Muscle of back (tissue), 13 donors: ENCODE measurements at places on chromosomes 16 and 17.

- DNase-seq, result peak; percentile 86
Measured at GRCh38 chr16:27286451-27286850, 17.9 kb upstream of the NSMCE1 start.

DNA sequence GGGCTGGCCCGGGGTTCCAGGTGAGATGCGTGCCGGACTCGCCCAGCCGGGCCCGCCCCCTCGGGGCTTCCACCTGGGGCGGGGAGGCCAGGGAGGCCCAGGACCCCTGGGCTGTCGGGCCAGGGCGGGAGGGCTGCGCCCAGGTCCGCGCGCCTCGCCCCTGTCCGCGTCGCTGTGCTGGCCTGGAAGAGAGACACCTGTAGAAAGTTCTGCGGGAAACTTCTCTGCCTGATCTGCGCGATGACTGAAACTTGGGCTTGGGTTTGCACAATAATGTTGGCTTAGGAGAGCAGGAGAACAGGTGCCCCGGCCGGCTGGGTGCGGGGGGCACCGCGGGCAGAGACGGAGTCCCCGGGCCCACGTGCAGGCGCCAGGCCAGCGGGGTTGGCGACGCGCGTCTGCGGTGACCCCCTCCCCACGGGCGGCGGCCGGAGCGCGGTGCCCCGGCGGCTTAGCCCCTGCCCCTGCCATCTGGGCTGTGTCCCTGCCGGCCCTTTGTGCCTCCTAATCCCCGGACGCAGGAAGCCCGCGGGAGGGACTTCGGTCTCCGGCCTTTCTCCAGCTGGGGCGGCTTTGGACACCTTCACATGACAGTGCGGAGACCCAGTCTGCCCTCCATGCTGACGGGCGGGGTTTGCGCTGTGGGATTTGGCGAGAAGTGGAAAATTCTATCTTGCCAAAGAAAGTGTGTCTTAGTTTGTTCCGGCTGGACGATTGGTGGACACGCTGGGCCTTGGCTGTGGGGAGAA lies 483 bp downstream of the LLGL2 start:
- DNase-seq, result no peak

DNA sequence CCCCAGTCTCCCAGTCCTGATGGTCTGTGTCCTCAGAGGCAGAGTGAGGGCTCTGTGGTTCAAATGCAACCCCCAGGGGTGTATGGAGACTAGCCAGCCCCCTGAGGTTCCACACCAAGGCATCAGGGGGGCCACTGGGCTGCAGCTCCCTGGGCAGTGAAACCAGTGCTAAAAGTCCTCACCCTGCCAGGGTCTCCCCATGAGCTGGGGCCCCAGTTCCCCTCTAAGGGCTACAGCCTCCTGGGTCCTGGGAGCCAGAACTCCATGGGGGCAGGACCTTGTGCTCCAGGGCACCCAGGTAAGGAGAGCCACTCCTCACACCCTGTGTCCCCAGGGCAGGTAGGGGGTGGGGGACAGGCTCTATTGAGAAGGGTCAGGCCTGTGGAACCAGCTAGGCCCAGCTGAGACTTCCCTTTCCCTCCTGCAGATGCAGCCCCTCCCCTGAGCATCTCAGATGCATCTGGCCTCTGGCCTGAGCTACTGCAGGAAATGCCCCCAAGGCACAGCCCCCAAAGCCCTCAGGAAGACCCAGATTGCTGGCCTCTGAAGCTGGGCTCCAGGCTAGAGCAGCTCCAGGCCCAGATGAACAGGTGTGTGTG lies 6.4 kb upstream of the DCAF7 start:
- no peak for DNase-seq

DNA sequence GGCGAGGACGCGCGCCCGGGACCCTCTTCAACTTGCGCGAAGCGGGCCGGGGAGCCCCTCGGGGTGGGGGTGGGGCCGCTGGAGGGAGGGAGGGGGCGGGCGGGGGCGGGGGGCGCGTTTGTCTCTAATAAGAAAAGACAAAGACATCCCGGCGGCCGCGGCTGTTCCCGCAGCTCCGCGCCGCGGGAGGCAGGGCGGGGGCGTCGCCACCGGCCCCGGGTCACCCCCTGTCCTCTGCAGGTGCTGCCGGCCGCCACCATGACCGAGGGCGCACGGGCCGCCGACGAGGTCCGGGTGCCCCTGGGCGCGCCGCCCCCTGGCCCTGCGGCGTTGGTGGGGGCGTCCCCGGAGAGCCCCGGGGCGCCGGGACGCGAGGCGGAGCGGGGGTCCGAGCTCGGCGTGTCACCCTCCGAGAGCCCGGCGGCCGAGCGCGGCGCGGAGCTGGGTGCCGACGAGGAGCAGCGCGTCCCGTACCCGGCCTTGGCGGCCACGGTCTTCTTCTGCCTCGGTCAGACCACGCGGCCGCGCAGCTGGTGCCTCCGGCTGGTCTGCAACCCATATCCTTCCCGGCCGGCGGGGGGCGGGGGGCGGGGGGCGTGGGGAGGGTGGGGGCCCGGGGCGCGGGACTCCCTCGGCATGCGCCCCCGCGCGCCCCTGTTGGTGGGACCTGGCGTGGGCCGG lies 714 bp downstream of the CACNA1H start:
- no peak for DNase-seq

DNA sequence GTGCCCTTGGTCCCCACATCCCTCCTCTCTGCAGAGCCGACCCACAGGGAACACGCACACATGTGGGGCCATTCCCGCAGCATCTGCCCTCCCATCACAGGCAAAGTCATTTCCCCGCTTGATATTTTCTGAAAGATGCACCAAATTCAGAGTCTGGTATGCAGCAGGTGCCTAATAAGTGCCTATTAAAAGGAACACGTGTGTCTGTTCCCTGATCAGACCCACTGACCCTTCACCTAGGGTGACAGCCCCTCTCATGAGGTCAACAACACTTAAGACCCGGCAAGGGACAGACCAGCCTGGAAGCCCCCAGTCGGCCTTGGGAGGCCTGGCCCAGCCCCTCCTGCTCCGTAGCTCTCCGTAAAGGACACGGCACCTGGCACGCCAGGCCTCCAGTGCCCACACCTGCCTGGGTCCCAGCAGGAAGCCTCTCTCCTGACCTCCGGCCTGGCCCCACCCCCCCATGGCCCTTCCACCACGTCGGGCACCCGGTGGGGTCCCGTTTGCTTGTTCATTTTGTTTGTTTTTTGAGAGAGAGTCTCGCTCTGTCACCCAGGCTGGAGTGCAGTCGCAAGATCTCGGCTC lies 20.0 kb downstream of the UNKL start:
- no peak for DNase-seq

GRCh38 chr17:68565661-68566441 lies 35.3 kb downstream of the FAM20A start:
- DNase-seq, result no peak

- DNase-seq, result no peak
Measured at GRCh38 chr17:57117798-57118197, 32.8 kb downstream of the AKAP1 start.

- DNase-seq, result no peak
Measured at GRCh38 chr16:84115919-84116719, 623 bp downstream of the MBTPS1 start.

GRCh38 chr17:41664587-41665565 lies 23.8 kb upstream of the EIF1 start:
- DNase-seq, result no peak

- DNase-seq, result no peak
Measured at GRCh38 chr17:27989046-27989445, 53.4 kb upstream of the NLK start.

GRCh38 chr17:2701996-2702741 lies 9.4 kb downstream of the CLUH start:
- DNase-seq, result no peak

DNA sequence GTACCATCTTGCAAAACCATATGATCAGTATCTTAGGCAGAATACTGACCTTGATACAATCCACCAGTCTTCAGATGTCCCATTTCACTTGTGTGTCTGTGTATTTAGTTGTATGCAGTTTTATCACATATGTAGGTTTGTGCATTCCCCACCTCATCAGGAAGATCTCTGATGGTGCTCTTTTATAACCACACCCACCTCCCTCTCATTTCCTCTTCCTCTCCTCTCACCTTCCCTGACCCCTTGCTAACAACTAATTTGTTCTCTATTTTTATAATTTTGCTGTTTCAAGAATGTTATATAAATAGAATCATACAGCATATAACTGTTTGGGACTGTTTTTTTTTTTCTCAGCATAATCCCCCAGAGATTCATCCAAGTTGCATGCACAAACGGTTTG lies 52.0 kb upstream of the ACSM2B start:
- DNase-seq, result no peak

DNA sequence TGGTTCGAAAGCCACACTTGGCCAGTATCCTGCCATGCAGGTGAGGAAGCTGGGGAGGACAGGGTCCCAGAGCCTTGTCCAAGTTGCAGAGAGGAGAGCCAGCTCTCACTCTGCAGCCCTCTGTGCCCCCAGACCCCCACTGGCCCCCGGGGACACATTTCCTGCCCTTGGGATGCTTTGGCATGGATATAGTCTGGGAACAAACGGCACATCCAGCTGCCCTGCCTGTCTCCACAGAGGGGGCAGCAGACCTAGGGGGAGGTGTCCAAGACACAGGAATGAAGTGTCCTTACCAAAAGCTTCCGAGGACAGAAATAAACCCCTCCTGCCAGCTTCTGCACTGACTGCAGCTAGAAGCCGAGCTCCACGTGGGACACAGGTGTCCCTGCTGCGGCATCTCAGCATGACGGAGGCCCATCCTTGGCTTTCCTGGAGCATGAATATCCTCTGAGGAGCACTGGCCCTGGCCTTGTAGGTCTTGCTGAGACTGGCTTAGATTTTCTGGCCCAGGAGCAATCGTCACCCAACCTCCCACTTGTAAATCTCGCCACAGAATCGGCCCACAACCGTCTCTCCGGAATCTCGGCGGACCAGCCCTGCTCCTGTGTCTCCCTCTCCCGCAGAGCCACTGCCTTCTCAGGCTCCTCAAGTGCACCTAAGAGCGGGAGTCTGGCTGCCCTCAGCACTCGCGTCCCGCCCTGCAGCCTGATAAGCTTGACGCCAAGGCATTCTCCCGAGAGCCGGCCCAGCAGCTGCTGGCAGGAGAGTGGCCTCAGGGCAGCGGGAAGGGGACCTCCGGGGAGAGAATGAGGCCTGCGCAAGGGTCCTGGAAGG lies 1.1 kb upstream of the CAPN15 start:
- DNase-seq, result no peak

DNA sequence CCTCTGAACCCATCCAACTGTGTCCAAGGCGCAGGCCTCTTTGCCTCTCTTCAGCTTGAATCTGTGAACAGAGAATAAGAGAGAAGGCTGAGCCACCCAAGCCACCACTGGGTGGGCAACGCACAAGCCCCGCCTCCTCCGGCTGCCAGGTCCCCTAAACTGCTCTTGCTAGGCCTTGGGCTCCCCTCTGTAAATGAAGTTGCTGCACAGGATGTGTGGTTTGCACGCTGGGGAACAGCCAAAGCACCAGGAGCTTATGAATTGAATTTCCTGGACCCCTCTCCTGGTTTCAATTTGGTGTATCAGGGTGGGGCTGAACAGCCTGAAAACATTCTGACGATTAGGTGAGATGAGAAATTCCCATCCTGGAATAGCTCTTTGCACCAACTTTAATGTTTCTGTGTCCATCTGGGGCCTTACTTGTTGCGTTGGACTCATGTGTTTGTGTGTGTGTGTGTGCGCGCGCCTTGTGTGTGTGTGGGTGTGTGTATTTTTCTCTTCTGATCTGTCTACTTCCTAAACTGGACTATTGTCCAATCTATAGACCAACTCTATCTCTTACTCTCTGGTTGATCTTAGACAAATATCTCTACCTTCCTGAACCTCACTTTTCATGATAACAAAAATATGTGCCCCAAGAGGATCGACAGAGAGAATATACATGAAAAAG lies 2.3 kb downstream of the CCL1 start:
- DNase-seq, result no peak

DNA sequence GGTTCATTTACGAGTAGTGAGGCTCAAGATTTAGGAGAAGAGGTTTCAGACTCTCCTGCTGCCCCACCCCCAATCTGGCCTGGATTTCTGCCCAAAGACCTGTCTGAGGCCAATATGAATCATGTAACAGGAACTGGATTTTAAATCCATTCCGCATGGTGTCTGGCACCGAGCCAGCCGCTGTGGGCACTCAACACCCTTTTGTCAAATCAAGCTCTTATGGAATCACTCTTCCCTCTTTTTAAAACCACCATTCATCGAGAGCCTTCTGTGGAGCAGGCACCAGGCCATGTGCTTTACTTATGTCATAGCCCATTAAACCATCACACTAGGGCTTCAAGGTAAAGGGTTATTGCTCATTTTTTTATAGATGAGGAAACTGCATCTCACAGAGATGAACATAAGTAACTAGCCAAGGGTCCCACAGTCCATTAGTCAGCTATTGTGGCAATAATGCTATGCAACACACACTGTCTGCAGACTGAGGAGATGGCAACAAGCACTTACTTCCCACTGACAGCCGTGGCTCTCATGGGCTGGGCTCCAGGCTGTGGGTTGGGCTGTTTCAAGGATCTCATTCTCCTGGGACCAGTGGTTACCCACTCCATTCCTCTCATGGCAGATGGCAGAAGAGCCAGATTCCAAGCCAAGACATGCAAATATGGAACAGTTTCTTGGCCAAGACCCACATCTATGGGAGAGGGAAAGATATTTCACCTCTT lies 93.6 kb downstream of the WSCD1 start:
- no peak for DNase-seq

DNA sequence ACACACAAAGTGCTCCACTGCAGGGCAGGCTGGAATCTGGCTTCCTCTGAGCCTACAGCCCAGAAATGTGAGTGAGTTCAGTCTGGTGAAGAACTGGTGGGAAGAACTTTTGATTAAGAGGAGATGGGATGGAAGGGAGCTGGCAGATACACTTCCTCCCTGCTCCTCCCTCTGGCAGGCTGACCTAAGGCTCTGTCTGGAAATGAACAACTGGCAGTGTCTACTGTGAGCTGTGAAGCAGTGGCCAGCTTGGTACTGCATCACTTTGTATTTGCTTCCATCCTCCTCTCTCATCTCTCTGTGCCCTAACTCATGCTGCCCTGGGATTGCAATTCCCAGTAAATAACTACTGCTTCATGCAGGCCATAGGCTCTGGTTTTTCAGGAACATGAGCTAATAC lies 45.6 kb downstream of the MAF start:
- DNase-seq, result no peak

GRCh38 chr17:40821536-40821935 lies 878 bp downstream of the KRT10 start:
- DNase-seq, result no peak

- DNase-seq, result no peak
Measured at GRCh38 chr17:39729280-39729851, 966 bp downstream of the MIEN1 start.

DNA sequence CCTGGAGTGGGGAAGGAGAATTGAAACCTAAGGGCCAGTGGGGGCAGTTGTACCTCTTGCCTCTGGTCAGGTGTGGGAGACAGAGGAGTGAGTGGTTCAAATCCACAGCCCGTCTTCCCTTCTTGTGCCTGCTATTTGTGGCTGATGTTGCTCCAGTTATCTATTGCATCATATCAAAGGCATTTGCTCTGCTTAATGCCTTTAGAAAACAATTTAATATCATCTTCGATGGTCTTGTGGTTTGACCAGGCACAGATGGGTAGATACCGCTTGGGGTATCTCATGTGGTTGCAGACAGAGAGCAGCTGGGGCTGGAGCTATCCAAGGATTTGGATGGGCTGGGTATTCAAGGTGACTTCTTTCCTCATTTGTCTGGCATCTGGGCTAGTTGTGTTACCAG lies 376.1 kb upstream of the RBFOX1 start:
- no peak for DNase-seq

GRCh38 chr17:74981979-74982662 lies 5.3 kb upstream of the CDR2L start:
- DNase-seq, result peak; percentile 90

GRCh38 chr17:40775945-40776344 lies 3.9 kb upstream of the KRT26 start:
- DNase-seq, result peak; percentile 25

- DNase-seq, result peak; percentile 57
Measured at GRCh38 chr16:89860747-89861304, 12.6 kb upstream of the TCF25 start.
